ENCODE measurements at places on chromosomes 2 and 18.

- DNase-seq = no peak
Observed at GRCh38 chr2:217994776-217995274, 8.0 kb downstream of the TNS1 start.

DNA sequence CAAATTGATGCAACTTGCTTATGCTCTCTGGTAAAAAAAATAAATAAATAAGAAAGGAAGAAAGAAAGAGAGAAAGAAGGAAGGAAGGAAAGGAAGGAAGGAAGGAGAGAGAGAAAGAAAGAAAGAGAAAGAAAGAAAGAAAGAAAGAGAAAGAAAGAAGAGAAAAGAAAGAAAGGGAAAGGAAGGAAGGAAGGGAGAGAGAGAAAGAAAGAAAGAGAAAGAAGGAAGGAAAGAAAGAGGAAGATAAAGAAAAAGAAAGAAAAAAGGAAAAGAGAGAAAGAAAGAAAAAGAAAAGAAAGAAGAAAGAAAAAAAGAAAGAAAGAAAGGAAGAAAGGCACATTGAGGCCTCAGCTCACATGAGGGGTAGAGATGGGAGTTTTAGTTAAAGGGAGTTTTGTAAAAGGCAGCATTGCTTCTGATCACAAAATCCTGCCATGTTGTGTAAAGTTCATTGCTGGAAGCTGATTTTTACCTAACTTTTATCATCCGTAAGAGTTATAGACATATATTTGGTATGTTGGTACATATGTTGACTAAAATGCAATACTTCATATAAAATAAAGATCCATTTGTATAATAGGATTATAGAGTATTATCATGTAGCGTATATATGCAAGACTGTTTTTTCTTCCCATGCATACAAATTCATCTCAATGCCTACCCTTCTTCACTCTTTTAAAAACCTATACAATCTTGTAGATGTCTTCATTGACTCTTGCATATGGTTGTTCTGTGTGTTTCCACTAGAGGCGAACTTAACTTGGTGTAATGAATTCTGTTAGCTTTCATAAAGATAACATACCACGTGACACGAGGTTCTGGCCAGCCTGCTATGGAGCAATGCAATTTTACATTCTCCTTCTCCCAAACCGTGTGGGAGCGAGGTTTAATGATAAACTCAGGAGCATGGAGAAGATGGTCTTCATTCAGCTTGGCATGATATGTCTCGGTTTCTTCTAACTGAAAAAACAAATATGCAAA, 32.8 kb downstream of the MYOM1 start:
- DNase-seq = no peak

DNA sequence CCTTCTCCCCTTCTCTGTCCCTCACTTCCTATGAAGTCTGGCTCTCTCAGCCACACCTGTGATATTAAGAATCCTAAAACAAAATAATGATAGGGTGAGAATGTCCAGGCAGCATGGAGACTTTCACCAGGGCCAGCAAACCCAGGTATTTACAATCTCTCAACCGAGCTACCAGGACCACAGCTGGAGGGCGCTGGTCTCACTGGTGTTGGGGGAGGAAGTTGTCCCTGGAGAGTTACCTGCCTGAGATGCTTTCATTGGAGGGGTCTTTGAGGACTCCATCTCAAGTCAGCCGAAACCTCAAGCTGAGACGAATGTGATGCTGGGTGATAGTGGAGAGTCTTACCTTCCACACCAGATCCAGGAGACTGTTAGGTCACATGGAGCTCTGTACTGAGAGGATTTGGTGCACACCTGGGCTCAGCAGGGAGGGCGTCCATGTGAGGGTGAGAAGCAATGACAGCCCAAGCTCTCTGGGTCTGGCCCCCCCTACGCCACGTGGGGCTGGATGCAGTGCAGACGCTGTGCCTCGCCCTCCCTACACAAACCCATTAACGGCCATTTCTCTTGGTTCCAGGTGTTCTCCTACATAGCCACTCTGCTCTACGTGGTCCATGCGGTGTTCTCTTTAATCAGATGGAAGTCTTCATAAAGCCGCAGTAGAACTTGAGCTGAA, 27.4 kb downstream of the MAL start:
- DNase-seq = no peak

GRCh38 chr2:168136392-168136977, 110.9 kb downstream of the STK39 start:
- DNase-seq = no peak

DNA sequence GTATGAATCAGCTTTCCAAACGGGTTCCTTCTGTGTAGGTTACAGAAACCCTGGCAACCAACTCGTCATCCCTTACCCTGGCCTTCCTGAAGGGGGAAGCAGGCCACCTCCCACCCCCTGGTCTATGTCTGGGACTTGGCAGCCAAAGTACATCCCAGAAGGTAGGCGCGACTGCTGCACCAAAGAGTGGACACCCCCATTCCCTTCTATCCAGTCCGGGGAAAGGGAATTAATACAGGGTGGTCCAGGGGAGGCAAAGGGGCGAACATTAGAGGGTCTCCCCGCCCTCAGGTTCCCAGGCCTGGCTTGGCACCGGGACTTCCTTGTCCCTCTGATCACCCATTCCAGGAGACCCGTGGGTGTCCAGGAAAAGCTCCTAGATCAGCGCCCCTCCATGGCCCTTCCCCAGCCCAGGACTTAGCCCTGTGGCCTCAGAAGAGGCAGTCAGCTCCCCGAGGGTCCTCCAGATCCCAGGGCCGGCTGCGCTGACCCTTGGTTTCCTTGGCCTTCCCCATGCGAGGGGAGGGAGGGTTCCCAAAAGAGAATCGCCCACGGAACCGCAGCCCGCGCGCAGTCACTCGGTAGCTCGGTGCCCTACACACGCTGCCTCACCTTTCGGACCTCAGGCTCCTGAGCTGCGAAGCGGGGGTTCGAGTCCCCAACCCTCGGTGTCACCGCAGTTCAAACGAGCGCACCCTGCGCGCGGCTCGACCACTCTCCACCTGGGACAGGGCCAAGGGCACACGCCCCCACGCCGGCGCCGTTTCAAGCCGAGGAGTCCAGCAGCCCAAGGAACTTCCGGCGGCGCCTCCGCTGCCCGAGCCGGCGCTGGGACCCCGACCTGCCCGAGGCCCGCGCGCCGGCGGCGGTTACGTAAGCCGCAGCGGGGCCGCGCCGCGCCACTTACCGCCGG, at the start of gene PER2:
Gene PER2, minus strand, starts transcription at position 874 of the 913 bp plus-strand sequence. CDS start 10,674 bp downstream, outside the sequence.
- peak; percentile 45 for DNase-seq

DNA sequence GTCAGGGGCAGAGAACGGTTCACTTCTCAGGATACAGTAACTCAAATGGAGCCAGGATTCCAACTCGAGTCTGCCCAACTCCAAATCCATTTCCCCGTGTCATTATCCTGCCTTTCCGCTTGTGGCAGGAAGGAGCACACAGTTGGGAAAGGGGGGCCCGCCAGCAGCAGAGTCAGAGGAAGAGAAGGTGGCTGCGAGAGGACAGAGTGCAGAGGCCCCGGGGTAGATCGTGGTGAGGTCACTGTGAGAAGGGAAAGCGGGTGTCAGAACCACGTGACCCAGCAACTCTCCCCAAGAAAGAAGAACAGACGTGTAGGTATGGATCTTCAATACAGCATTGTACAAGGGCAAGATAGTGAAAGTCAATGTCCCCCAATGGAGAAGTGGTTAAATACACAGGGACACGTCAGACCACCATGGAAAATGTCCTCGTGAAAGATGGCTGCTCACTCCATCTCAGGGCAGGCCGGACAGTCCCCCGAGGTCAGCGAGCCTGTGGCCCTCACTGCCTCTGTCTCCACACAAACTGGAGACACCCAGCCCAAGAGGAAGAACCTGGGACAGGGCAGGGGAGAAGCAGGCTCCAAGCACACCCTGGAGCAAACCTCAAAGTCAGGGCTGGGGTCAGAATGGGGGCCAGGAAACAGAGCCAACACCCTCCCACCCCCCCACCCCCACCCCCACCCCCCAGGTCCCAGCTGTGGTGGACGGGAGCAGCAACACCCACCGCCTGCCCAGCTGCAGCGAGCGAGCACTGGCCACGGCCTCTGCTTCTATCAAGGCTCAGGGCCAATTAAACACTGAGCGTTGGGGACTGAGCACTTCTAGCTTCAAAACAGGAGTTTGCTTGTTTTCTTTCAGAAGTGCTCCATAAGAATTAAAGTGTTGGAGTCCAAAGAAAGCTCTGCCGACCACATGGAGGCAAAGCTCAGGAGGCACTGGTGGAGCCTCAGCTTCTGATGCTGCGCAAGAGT, 92.7 kb downstream of the EIPR1 start:
- no peak for DNase-seq

DNA sequence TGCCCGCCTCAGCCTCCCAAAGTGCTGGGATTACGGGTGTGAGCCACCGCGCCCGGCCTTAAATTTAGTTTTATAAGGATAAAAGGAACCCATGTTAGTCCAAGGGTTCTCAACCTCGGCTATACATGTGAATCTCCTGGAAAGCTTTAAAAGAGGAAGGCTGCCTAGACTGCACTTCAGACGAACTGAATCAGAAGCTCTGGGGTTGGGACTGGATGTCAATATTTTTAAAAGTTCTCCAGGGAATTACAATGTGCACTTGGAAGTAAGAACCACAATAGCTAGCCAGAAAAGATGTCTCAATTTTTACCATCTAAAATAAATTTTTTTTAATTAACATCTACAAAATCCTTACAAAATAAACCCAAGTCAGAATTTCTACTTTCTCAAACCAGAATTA, 10.1 kb downstream of the LMAN2L start:
- no peak for DNase-seq

GRCh38 chr2:53455094-53455493, 312.5 kb upstream of the CHAC2 start:
- no peak for DNase-seq

GRCh38 chr2:140972724-140973123, 1158.1 kb downstream of the LRP1B start:
- no peak for DNase-seq

- no peak for DNase-seq
Observed at GRCh38 chr18:24461996-24462395, 1.6 kb downstream of the HRH4 start.
